ENCODE measurements at places on chromosomes 16 and 17. TPM values are rescaled to one million over a fixed set of nuclear protein-coding genes. Genes with fewer than 3 reads are reported as not detected.

CACNG3 gene
- total RNA-seq: not detected

DNA sequence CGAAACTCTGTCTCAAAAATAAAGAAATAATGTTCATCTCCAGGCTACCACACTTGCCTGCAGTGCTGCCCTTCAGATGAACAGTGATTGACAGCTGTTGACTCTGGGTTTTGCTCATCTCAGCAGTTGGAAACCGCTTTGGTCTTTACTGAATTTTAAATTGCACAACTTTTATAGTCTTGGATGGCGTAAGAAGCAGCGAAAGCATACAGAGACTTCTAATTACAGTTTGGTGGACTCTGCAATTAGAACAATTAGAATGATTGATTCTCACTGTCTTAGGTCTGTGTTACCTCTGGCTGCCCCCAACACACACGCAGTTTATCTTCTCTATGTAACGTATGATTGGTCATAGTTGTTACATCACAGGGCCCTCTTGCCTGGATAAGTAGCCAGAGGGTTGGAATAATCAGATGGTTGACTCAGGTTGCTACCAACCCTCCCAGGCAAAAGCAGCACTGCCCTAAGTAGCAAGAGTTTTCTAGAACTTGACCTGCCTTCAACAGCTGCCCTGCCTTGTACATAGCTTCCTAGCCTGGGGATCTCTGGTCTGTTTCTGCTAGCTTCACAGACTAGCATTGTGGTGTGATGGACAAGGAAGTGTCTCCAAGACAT lies 1.9 kb upstream of the NAT9 start:
- DNase-seq: no peak

GRCh38 chr17:49688848-49689247 lies 11.0 kb upstream of the SPOP start:
- DNase-seq: no peak

- no peak for DNase-seq
These were observed 55.4 kb upstream of the DOC2B start for GRCh38 chr17:236641-237405.

DNA sequence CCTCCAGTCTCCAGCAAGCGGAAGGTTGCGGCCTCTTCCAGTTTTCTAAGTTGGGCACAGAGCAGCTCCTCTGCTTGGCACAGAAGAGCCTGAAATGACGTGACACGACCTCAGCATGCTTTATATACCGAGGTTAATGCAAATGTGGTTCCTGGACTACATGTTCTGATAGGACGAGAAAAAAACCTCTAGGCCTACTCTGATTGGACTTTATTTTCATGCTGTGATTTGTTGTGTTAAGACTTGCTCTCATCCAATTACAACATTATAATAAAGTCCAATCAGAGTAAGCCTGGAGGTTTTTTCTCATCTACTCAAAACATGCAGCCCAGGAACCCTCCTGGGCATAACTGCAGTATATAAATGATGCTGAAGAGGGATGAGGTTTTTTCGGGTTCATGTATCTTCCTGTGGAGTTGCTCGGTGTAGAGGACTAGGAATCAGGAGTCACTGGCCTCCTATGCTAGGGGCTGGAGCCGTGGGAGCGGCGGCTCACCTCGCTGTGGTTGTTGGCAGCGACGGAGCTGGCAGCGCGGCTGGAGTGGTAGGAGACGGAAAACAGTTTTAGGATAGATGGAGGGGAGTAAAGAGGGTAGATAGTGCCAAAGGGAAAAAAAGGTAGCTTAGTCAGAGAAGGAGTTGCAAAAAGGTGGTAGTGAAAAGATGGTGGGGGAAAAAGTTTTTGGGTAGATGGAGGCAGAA lies 878.0 kb downstream of the KCNJ18 start:
- no peak for DNase-seq

PHOSPHO1 gene
- total RNA-seq: not detected

GRCh38 chr16:55930036-55930435 lies 54.9 kb upstream of the CES5A start:
- DNase-seq: no peak

DNA sequence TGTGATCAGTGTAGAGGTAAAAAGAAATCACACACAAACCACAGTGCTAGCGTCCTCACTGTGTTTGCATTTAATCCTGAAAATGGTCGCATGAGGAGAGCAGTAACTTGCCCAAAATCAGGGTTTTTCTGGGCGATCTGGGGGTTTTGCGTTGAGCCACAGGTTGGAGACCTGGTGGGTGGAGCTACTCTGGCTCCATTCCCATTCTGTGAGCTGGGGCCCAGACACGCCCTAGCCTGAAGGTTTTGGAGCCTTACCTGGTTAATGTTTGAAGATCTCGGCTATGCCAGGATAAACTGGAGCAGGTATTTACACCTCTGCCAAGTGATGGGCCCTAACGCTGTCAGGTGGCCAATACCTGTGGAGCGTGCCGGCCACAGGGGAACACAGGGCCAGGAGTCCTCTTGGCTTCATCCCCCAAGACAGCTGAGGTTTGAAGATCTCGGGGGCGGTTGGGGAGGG lies 48.4 kb downstream of the MPRIP start:
- DNase-seq: no peak

DNA sequence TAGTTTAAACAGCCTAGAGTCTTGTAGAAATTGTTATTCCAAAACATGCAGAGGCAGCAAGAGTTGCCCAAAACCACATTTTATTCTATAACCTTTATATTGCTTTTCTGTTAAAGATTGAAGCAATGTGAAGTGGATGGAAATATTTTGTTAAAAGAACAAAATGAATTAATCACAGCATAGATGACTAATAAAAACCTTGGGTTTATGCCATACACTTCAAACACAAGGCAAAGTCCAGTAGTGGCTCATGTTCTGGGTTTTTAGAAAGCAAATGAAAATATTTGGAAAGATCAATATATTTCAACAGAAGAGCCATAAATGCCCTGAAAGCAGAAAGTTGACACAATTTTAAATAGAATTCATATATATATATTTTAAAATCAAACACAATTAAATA lies 36.7 kb upstream of the ULK2 start:
- DNase-seq: no peak

- no peak for DNase-seq
These were observed 178.0 kb downstream of the ABCC12 start for GRCh38 chr16:47977802-47978201.

- no peak for DNase-seq
These were observed 97.4 kb upstream of the CACNG5 start for GRCh38 chr17:66737524-66737923.

- no peak for DNase-seq
These were observed 34.9 kb downstream of the UBE2G1 start for GRCh38 chr17:4331614-4332013.

KRTAP9-2 gene
- not detected for total RNA-seq

SLC52A1 gene
- total RNA-seq: 0.12 TPM

PRSS53 gene
- 1.3 TPM for total RNA-seq

VASN gene
- 5.1 TPM for total RNA-seq

- no peak for DNase-seq
These were observed 10.4 kb downstream of the METTL22 start for GRCh38 chr16:8631818-8632465.

GRCh38 chr16:64579712-64580111 lies 542.2 kb downstream of the CDH11 start:
- no peak for DNase-seq

DNA sequence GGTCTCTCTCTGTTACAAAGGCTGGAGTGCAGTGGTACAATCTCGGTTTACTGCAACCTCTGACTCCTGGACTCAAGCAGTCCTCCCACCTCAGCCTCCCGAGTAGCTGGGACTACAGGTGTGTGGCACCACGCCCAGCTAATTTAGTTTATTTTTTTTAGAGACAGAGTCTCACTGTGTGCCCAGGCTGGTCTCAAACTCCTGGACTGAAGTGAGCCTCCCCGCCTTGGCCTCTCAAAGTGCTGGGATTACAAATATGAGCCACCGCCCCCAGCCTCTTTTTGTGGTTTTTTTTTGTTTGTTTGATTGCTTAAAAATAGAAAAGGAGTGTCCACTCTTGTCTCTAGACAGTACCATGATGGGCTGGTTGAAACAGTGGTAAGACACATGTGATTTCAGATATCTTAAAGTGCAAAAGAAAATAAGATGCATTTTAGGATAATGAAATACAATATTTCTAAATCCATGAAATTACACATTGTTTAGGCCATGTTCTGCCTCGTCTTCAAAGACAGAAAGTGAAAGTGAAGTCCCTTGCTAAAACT lies 27.4 kb downstream of the KIAA0513 start:
- DNase-seq: no peak

DNA sequence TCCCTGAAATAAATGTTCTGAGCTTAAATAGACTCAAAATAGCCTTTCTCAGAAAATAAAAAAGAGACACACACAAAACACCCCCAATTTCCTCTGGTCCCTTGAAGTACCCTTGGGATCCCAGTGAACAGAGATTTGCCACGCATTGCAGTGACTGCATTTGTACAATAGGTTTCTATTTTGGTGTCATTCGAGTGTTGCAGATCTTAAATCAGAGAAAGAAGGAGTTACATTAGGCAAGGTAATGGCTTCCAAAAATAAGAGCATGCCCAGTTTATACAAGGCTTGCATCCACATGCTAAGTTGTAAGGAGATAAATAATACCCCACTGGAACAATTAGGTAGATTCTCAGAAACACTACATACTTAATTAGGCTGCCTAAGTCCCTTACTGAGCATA lies 2.2 kb downstream of the TOX3 start:
- DNase-seq: no peak

- DNase-seq: peak; percentile 90
These were observed at the start of gene SLX4 for GRCh38 chr16:3611146-3611975. Gene SLX4 (minus strand): TSS chr16:3611606. CDS start chr16:3608964, 2,642 bp downstream.

GRCh38 chr17:80501741-80502577 lies 25.6 kb upstream of the NPTX1 start:
- peak; percentile 72 for DNase-seq

DNA sequence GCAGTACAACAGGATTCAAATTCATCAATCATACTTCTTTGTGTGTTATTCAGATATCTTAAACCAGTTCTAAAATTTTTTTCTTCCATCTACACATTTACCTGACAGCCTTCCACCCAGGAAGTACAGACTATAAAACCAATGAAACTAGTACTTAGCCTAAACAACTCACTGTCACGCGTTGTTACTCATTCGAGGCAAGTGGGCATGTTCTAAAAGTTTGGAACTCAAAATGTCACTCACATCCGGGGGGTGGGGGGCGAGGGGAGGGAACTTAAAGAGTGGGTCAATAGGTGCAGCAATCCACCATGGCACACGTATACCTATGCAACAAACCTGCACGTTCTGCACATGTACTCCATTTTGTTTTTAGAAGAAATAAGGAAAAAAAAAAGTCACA lies 90.4 kb upstream of the PLEKHM1 start:
- DNase-seq: no peak

DNA sequence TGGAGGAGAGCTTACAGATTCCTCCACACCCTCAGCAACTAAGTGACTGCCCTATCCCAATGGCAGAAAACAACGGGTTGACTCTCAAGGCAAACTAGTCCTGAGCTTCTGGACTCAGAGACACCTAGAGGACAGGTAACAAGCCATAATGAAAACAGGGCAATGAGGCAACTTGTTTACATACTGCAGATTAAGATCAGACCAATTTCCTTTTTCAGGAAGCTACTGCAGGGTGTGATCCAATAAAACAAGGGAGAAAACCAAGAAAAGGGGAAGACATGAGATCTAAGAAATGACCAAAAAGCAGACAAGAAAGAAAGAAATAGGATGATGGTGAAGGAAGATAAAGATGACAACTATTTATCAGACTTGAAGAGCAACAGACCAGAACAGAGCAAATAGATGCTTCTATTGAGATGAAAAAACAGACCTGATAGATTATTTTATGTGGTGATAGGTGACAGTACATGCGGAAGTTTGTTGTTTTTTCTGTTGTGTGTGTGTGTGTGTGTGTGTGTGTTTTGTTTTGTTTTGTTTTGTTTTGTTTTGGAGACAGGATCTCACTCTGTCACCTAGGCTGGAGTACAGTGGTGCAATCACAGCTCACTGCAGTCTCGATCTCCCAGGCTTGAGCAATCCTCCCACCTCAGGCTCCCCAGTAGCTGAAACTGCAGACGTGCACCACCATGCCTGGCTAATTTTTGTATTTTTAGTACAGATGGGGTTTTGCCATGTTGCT lies 120.7 kb downstream of the GAS7 start:
- no peak for DNase-seq

KCNJ2 gene
- 4.3 TPM for total RNA-seq

DNA sequence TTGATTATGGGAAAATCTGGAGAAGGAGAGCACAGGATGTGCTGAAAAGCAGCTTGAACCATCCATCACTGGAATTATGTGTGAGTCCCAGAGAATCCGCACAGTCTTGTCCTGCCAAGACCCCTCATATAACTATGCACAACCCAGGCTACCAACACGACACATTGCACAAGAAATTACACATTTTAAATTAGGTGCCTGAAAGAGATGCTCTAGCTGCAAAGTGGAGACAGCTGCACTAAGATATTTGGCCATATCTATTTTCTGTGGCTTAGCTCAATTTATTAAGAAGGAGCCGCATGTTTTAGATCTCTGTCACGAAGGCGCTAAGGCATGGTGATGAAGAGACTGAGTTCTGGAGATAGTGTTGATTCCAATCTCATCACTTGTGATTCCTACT lies 1308.4 kb downstream of the CDH8 start:
- DNase-seq: no peak

BCO1 gene
- total RNA-seq: not detected

BICDL2 gene
- not detected for total RNA-seq

GRCh38 chr16:88642881-88643643 lies 4.7 kb downstream of the IL17C start:
- DNase-seq: no peak

AKTIP gene
- total RNA-seq: 30.4 TPM

NACA2 gene
- not detected for total RNA-seq

MMP25 gene
- total RNA-seq: 0.25 TPM

- DNase-seq: no peak
These were observed 98.6 kb upstream of the IRX3 start for GRCh38 chr16:54385141-54385540.

- no peak for DNase-seq
These were observed 19.3 kb downstream of the MPRIP start for GRCh38 chr17:17061516-17061915.

Measured in NCI-H460 (cell line).